PC-3 (cell line): ENCODE measurements at places on chromosomes 5 and 9.

GRCh38 chr5:104015765-104016164 is 453.2 kb upstream of the NUDT12 start:
- DNase-seq: no peak

DNA sequence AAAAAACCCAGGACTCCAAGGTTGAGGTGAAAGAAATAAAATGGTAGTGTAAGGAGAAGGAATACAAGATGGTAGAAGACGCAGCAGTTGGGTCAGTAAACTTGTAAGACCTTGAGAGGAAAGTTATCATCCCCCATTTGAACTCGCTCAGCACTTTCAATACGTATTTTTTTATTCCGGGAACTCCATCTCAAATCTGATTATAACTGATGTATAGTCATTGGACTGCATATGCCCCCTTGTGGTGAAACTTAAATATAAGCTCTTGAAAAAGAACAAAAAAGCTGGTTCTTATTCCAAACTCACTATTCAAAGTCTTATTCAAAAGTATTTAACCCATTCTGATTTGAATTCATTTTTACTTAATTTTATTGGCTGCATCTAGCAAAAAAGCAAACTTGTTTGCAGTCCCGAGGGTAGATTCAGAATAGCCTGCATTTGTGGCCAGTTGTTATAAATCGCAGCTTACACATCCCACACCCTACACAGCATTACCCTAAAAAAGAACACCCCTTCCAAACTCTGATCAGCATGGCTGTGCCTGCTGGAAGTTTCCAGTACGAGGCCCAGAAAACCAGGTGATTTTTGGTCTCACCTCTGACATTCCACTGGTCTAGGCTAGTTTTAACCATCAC is 118.0 kb downstream of the ESM1 start:
- peak; percentile 59 for DNase-seq

GRCh38 chr5:306011-306805 is 15.3 kb upstream of the AHRR start:
- no peak for DNase-seq

GRCh38 chr5:43309637-43310036 is 3.6 kb downstream of the HMGCS1 start:
- peak; percentile 58 for DNase-seq
